Liver (tissue), 10 donors: ENCODE measurements at places on chromosomes 5 and 9. TPM values are rescaled to one million over a fixed set of nuclear protein-coding genes. Genes with fewer than 3 reads are reported as not detected.

The CD14 gene
- 277 TPM for polyA plus RNA-seq

The SLC12A7 gene
- polyA plus RNA-seq, result 30.8 TPM

The ACTBL2 gene
- polyA plus RNA-seq, result not detected

The SLC1A1 gene
- polyA plus RNA-seq, result 42.2 TPM

The OR13C3 gene
- polyA plus RNA-seq, result not detected

The ACER2 gene
- 1.8 TPM for polyA plus RNA-seq

The SYNPO gene
- polyA plus RNA-seq, result 36.6 TPM

The N4BP3 gene
- not detected for polyA plus RNA-seq

The SPINK4 gene
- not detected for polyA plus RNA-seq

The EEIG1 gene
- 11.2 TPM for polyA plus RNA-seq

The IGFBPL1 gene
- not detected for polyA plus RNA-seq
